Midbrain (tissue), 1 donor: ENCODE measurements at places on chromosomes 16 and 17.
A peak's percentile ranks its signal among the peaks of the same experiment; 100 is the strongest.

- DNase-seq, result no peak
Measured at GRCh38 chr16:85046472-85046916, 18.9 kb downstream of the KIAA0513 start.

GRCh38 chr17:63601439-63602371, 1.0 kb downstream of the TACO1 start:
- no peak for DNase-seq

GRCh38 chr17:51651513-51652298, 391.4 kb downstream of the UTP18 start:
- no peak for DNase-seq

DNA sequence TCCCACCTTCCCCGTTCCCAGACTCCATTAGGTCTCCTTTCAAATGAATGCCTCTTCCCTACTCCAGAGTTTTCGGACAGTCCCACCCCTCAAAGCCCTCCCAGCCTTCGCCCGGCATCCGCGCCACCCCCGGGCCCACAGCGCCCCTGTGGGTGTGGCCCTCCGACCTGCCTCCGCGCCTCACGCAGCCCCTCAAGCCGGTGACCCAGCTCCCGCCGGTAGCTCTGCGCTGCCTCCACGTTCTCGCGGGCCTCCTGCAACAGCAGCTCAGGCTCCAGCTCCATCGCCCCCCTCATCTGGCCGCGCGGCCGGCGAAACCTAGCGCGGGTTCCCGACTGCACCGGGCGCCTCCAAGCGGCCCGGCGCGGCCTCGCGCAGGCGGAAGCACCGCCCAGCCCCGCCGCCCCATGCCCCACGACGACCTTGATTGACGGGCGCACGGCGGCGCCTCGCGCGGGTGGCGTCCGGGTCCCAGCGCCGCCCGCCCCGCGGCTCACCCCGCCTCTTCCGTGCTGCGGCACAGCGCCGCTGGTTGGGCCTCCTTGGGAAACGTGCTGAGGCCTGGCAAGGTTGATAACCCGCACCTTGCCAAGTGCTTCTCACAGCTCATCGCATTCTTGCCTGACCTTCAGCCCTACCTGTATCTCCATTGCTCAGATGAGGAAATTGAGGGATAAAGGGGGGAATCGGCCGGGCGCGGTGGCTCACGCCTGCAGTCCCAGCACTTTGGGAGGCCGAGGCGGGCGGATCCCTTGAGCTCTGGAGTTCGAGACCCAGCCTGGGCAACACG, at the start of gene CRLF3:
Gene CRLF3, minus strand, starts transcription at position 337 of the 790 bp plus-strand sequence. Its CDS starts 41 bp downstream, at position 296.
- peak; percentile 91 for DNase-seq

DNA sequence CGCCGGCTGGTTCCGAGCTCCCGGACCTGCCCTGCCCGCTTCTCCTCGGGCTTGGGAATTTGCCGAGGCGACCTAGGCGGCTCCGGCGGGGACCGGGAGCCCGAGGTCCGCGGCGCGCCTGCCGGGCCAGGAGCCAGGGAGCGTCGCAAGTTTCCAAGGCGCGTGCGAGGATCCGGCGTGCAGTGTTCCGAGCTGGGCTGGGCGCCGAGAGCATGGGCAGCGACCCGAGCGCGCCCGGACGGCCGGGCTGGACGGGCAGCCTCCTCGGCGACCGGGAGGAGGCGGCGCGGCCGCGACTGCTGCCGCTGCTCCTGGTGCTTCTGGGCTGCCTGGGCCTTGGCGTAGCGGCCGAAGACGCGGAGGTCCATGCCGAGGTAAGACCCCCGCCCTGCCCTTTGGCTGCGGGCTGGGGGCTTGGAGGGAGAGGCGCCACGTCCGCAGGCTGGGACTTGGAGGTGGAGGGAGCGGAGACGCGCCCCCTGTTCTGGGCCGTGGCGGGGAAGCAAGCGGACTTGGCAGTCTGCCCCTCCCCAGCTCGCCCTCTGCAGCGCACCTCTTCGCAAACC, 668 bp downstream of the MMP15 start:
- no peak for DNase-seq

- DNase-seq, result no peak
Measured at GRCh38 chr17:5705081-5705875, 121.0 kb upstream of the NLRP1 start.
